Right lobe of liver (tissue), 6 donors: ENCODE measurements at places on chromosomes 2 and 18. TPM values are rescaled to one million over a fixed set of nuclear protein-coding genes. Genes with fewer than 3 reads are reported as not detected.

MYL12A gene
- total RNA-seq, result 82.1 TPM

CDH19 gene
- 1.8 TPM for total RNA-seq

POTEC gene
- not detected for total RNA-seq

PPIG gene
- total RNA-seq, result 25.1 TPM

ITGA6 gene
- 10.7 TPM for total RNA-seq

RGPD3 gene
- 0.15 TPM for total RNA-seq

GKN1 gene
- not detected for total RNA-seq

TRIM43 gene
- not detected for total RNA-seq

DTNA gene
- total RNA-seq, result 0.90 TPM

TMEM150A gene
- total RNA-seq, result 20.0 TPM

ALPG gene
- total RNA-seq, result not detected

LOXHD1 gene
- not detected for total RNA-seq

TXNDC2 gene
- total RNA-seq, result not detected

NT5DC4 gene
- total RNA-seq, result not detected

GPR75 gene
- 1.3 TPM for total RNA-seq

HOXD10 gene
- total RNA-seq, result not detected

GPR35 gene
- 0.53 TPM for total RNA-seq

TANK gene
- 36.6 TPM for total RNA-seq

VPS4B gene
- 30.4 TPM for total RNA-seq

FAM228A gene
- total RNA-seq, result not detected
